Thoracic aorta (tissue), 2 donors: ENCODE measurements at places on chromosomes 12 and 14.

GRCh38 chr12:15393995-15394394, 71.7 kb downstream of the PTPRO start:
- H3K27me3 ChIP-seq: no peaks in the 10 kb centered on the region
- H3K4me3 ChIP-seq: no peak overlapping the region
- H3K27ac ChIP-seq: no peak overlapping the region
- DNase-seq: no peak
- no peaks in the 10 kb centered on the region for H3K36me3 ChIP-seq
- peaks cover 34% of the 10 kb centered on the region for H3K4me1 ChIP-seq

DNA sequence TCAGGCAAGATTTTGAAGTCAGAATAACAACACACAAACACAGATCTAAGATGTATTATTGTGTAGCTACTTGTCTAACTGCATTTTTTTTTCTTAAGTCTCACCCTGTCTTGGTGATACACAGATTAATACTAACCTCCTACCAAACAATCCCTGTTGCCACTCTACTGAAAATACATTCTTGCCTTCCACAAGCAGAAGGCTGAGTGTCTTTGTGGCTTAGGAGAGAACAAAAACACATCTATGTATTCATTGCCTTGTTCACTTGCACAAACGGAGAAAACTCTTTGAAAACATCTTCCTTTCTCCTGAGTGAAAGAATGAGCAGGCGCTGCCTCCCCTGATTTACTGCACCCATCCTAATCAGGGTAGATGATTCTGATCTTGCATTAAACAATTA, 642.2 kb downstream of the DIO2 start:
- no peaks in the 10 kb centered on the region for H3K27me3 ChIP-seq
- H3K27ac ChIP-seq: no peak overlapping the region
- no peaks in the 10 kb centered on the region for H3K4me1 ChIP-seq
- H3K36me3 ChIP-seq: no peaks in the 10 kb centered on the region
- no peak overlapping the region for H3K4me3 ChIP-seq
- no peak for DNase-seq

- no peaks in the 10 kb centered on the region for H3K4me1 ChIP-seq
- H3K27ac ChIP-seq: no peak overlapping the region
- H3K36me3 ChIP-seq: no peaks in the 10 kb centered on the region
- no peak for DNase-seq
- H3K4me3 ChIP-seq: no peak overlapping the region
- H3K27me3 ChIP-seq: no peaks in the 10 kb centered on the region
These were observed 111.0 kb upstream of the MAX start for GRCh38 chr14:65213316-65213715.

DNA sequence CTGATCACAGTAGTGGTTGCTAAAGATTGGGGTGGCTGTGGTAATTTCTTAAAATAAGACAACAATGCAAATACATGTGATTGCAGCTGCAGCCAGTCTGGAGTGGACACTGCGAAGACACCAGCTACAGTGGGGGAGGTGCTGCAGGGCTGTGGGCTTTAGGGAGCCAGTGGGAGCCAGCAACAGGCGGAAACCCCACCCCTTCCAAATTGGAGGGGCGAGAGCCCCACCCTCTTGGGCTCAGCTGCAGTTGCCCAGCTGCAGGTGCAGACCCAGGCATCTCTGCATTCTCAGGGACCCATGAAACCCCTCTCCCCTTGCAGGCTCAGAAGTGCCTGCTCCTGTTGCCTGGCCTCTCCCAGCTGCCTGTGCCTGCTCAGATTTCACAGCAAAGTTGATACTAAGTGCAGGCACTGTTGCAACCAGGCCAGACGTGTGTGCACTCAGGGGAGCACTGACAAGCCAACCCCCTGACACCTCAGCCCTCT, 104.8 kb downstream of the MYF5 start:
- H3K27ac ChIP-seq: no peak overlapping the region
- no peaks in the 10 kb centered on the region for H3K36me3 ChIP-seq
- no peak overlapping the region for H3K4me3 ChIP-seq
- no peaks in the 10 kb centered on the region for H3K27me3 ChIP-seq
- no peak for DNase-seq

GRCh38 chr14:71117839-71118743, 210.8 kb downstream of the PCNX1 start:
- no peaks in the 10 kb centered on the region for H3K27me3 ChIP-seq
- no peak overlapping the region for H3K4me3 ChIP-seq
- no peaks in the 10 kb centered on the region for H3K36me3 ChIP-seq
- H3K4me1 ChIP-seq: peaks cover 11% of the 10 kb centered on the region

DNA sequence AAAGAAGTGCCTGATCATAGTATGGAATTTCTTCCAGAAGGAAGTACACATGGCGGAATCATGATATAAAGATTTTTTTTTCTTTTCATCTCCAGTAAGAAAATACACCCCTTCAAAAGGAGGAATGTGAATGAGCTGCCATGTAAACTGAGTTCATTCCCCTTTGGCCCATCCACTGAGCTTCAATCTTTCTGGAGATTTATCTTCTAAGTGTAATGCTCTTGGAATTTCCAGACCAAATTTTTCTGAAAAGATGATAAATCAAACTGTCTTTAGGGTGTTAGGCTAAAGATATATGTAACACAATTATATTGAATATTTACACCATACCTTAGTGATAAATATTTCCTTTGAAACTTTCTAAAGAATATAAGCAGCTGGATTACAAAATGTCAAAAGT, 5.2 kb downstream of the DCN start:
- no peaks in the 10 kb centered on the region for H3K27me3 ChIP-seq
- no peaks in the 10 kb centered on the region for H3K36me3 ChIP-seq
- no peaks in the 10 kb centered on the region for H3K4me1 ChIP-seq

DNA sequence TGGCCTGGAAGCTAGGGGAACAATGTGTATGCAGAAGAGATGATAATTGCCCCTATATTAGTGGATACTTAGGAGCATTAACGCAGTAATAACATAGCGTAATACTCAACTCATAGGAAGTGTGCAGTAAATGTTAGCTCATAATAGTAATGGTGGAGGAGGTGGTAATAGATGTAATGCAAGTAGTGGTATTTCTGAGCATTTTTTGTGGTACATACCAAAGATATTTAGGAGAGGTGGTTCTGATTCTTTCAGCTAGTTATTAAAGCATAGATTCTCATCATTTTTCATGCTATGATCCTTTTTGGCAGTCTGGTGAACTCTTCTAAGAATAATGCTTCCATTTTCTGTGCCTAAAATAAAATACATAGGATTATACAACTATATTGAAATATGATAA, 233.1 kb downstream of the PTPRO start:
- no peak overlapping the region for H3K4me3 ChIP-seq
- H3K36me3 ChIP-seq: no peaks in the 10 kb centered on the region
- H3K27ac ChIP-seq: peak overlapping the region; percentile 60
- H3K27me3 ChIP-seq: no peaks in the 10 kb centered on the region
- no peak for DNase-seq
- H3K4me1 ChIP-seq: peaks cover 22% of the 10 kb centered on the region

DNA sequence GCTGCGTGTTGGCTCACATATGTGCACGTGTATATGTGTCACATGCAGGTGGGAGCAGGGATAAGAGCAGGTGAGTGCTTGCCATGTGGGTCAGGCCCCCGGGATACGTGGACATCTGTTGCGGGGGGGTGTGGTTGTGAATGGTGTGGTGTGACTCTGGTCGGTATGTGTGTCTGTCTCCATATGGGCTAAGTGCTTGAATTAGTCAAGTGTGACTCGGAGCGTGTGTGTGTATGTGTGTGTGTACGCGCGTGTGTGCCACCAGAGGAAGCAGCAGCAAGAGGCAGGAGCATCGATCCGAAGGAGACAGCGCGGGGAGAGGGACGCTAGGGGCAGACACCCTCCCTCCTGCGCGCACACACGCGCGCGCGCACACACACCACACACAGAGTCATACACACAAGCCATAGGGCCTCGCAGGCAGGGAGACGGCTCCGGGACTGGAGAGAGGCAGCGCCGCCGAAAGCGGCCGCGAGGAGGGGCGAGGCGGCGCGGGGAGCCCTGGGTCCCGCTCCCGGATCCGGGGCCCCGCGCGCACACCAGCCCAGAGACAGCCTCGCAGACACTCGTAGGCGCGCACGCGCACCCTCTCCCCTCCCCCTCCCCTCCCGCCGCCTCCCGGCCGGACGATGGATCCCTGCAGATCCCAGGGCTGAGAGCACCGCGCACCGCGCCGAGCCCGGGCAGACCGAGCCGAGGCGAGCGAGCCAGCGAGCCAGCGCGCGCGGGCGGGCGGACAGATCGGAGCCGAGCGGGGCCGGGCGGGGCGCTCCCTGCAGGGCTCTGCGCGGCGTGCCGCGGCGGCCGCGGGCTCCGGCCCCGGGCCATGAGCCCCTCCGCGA, at the start of gene ASIC1:
ASIC1 (plus strand) TSS at position 597 of the 842 bp plus-strand sequence. CDS start 1,171 bp downstream, outside the sequence.
- H3K27me3 ChIP-seq: no peaks in the 10 kb centered on the region
- DNase-seq: no peak
- no peak within 1 kb of the TSS for H3K27ac ChIP-seq
- H3K4me3 ChIP-seq: peak within 1 kb of the TSS; percentile 84

- no peaks in the 10 kb centered on the region for H3K27me3 ChIP-seq
- H3K36me3 ChIP-seq: no peaks in the 10 kb centered on the region
- H3K4me1 ChIP-seq: no peaks in the 10 kb centered on the region
- DNase-seq: no peak
- no peak overlapping the region for H3K27ac ChIP-seq
These were observed 56.4 kb downstream of the FZD10 start for GRCh38 chr12:130218682-130219081.

DNA sequence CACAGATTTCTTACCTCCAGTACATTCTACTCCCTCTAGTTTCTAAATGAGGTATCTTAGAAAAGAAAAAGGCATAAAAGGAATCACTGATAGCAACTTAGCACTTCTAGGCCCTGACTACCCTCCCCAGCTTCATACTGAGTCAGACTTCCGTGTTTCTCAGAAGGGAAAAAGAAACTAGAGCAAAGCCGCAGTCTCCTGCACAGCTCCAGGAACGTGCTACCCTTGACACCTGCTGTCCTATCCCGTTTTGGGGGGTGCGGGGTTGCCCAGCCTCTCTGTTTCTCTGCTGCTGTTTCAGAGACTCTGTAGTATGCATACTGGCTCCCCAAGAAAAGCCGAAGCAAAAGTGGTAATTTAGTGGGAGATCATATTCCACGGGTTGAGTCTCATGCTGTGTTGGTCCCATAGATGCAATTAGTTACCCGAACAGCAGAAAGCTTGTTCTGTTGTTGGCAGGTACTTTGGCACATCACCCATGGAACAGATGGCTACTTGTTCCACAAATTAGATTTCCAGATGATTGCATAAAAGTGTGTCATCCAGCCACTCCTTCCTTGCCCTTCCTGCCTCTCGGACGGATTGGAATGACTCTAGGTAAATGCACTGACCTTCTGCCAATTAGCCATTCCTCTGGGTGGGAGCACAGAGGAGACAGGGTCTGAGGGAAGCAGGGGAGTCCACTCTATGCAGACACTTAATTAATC, 438.1 kb downstream of the FUT8 start:
- no peak overlapping the region for H3K4me3 ChIP-seq
- H3K27ac ChIP-seq: no peak overlapping the region
- DNase-seq: no peak
- no peaks in the 10 kb centered on the region for H3K36me3 ChIP-seq
- H3K4me1 ChIP-seq: no peaks in the 10 kb centered on the region
- H3K27me3 ChIP-seq: no peaks in the 10 kb centered on the region

DNA sequence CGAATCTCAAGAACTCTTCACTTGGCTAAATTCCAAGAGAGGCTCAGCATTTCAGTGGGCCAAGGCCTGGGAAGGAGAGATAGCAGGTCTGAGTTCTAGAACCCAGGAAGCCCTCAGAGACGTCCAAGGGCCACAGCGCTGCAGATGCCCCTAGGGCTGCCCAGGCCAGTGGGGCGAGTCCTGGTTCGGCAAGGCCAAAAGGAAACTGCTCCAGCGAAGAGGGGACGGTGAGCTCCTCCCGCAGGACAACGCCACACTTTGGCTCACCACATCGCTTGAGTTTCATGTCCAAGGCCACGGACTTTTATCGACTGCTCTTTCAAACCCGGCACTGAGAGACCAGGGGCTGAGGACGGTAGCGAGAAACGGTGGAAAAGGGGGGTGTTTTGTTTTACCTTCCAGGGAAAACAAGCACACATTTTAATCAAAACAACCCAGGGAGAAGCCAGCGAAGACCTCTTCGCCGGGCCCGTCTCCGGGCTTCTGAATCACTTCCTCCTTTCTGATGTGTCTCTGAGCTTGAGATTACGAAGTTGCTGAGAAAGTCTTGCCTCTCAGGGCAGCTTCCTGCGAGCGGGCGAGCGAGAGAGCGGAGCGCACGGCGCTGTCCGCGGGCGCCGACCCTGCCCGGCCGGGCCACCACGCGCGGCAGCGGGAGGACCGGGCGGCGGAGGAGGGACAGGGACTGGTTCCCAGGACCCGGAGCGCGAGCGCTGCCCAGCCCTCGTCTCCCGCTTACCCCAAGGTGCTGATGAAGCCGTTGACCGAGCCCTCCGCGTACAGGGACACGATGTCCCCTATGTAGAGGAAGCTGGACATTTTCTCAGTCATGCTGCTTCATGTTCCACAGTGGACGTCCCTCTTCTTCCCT, 808 bp downstream of the ITPR2 start:
- H3K27ac ChIP-seq: peak overlapping the region; percentile 96
- peak; percentile 6 for DNase-seq
- no peaks in the 10 kb centered on the region for H3K36me3 ChIP-seq

GRCh38 chr14:53963320-53964227, 6.9 kb upstream of the BMP4 start:
- no peaks in the 10 kb centered on the region for H3K27me3 ChIP-seq
- H3K4me1 ChIP-seq: peaks cover 12% of the 10 kb centered on the region
- no peak for DNase-seq

- H3K36me3 ChIP-seq: no peaks in the 10 kb centered on the region
- peaks cover 9% of the 10 kb centered on the region for H3K4me1 ChIP-seq
- DNase-seq: no peak
- no peak overlapping the region for H3K27ac ChIP-seq
- H3K27me3 ChIP-seq: no peaks in the 10 kb centered on the region
- peak overlapping the region; percentile 2 for H3K4me3 ChIP-seq
These were observed 75.1 kb upstream of the ST8SIA1 start for GRCh38 chr12:22409377-22410164.

GRCh38 chr12:56334490-56334793, 642 bp upstream of the PAN2 start:
- H3K4me1 ChIP-seq: peaks cover 3% of the 10 kb centered on the region
- DNase-seq: no peak
- H3K27me3 ChIP-seq: no peaks in the 10 kb centered on the region
- peak overlapping the region; percentile 91 for H3K27ac ChIP-seq
- H3K36me3 ChIP-seq: no peaks in the 10 kb centered on the region

GRCh38 chr14:104151566-104152245, 13.3 kb downstream of the KIF26A start:
- no peak for DNase-seq
- no peak overlapping the region for H3K27ac ChIP-seq
- no peak overlapping the region for H3K4me3 ChIP-seq
- H3K36me3 ChIP-seq: no peaks in the 10 kb centered on the region
- no peaks in the 10 kb centered on the region for H3K4me1 ChIP-seq

- no peaks in the 10 kb centered on the region for H3K36me3 ChIP-seq
- H3K27ac ChIP-seq: no peak overlapping the region
- DNase-seq: no peak
- H3K4me1 ChIP-seq: no peaks in the 10 kb centered on the region
These were observed 268.7 kb downstream of the ALG10 start for GRCh38 chr12:34291001-34291400.

GRCh38 chr14:54342806-54343205, 54.0 kb upstream of the CDKN3 start:
- no peaks in the 10 kb centered on the region for H3K27me3 ChIP-seq
- no peak overlapping the region for H3K4me3 ChIP-seq
- H3K36me3 ChIP-seq: no peaks in the 10 kb centered on the region
- no peak for DNase-seq
- H3K4me1 ChIP-seq: no peaks in the 10 kb centered on the region

GRCh38 chr12:40170593-40170992, 54.2 kb upstream of the LRRK2 start:
- H3K4me3 ChIP-seq: no peak overlapping the region
- no peaks in the 10 kb centered on the region for H3K36me3 ChIP-seq
- no peaks in the 10 kb centered on the region for H3K27me3 ChIP-seq
- DNase-seq: no peak
- no peaks in the 10 kb centered on the region for H3K4me1 ChIP-seq
- H3K27ac ChIP-seq: no peak overlapping the region
